ENCODE measurements at places on chromosomes 16 and 17.

DNA sequence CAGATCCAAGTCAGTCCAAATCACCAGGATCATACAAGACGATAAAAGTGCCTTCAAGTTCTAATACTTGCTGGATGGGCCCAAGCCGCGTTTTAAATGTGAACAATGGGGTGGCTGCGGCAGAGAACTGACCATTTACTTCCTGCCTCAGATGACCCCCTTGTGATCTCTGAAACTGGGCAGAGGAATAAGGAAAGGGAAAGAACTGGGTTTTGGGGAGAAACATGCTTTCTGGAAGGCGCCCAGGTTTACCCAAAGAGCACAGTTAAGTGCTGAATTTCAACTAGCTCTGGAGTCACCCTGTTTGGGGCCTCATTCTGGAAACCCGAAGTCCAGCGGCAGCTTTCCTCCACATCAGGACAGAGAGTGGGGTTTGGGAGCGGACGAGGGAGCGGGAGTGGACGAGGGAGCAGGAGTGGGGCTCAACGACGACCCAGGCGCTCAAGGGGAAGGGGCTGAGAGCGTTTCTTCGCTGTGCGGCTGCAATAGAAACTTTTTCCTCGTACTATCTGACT is 1.6 kb downstream of the FAM20A start:
- no peak for DNase-seq

- no peak for DNase-seq
Observed at GRCh38 chr16:74249254-74249653, 47.4 kb upstream of the PSMD7 start.

DNA sequence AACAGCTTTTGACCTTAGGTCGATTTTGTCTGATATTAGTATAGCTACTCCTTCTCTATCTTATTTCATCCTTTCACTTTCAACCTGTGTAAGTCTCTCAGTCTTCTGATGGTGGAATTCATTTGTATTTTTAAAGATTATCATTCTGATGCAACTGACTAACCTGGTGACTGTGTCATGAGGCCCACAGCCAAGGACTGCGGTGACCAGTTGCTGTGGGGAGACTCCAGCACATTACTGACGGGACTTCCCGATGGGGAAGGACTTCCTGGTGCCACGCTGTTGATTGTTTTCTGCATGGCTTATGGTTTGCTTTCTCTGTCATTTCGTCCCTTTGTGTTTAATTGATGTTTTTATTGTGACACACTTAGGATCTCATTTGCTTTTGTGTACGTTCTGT is 34.2 kb downstream of the RMI2 start:
- DNase-seq: peak; percentile 26

GRCh38 chr16:49674351-49674851 is 181.5 kb downstream of the ZNF423 start:
- DNase-seq: no peak

DNA sequence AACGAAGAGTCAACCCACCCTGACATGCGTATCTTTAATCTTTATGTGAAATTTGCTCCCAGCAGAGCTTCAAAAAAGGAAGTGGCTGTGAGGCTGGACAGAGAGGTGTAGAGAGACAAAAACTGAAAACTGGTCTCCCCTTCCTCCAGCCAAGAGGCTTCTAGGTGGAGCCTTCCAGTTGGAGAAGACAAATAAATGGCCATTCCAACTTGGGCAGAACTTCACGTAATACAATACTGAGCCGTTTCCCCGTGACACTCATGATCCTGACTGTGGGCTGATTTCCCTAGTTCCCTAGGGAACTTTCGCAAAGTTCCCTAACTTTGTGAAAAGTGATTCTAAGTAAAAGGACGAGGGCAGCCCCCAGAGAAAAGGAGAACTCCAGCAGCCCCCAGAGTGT is 78.8 kb downstream of the ZFHX3 start:
- no peak for DNase-seq

DNA sequence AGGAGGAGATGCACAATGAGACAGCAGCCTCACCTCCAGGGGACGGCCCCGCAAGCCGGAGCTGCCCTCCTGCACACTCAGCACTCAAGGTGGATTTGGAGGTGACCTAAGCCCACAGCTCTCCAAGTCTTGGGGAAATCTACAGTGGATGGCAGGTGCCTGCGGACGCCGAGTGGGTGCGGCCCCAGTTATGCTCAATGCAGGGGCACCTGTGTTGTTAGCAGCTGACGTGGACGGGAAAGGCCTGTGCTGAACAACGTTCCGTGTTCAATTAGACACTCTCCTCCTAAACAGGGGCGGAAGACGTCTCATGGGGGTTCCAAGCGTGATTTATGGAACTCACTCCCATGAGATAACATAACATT is 22.0 kb upstream of the METRNL start:
- no peak for DNase-seq

- DNase-seq: peak; percentile 54
Observed at GRCh38 chr17:76816590-76817135, 51.5 kb upstream of the MGAT5B start.

DNA sequence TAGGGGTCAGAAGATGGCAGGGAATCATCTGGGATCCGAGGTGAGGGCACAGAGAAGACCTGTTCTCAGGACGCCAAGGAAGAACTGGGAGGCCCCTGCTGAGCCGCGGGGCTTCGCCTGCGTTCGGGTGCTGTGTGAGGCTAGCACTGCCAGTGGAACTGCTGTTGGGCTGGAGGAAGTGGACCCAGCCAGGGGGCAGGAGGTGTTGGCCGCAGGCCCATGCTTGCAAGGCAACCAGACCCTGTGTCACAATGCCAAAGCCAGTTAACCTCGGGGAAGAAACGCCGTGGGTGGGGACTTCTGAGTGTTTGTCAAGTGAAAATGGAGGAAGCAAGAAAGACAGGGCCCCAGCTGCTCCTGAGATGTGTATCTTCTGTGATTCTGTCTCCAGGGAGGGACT is 185.5 kb downstream of the LGALS9B start:
- no peak for DNase-seq

DNA sequence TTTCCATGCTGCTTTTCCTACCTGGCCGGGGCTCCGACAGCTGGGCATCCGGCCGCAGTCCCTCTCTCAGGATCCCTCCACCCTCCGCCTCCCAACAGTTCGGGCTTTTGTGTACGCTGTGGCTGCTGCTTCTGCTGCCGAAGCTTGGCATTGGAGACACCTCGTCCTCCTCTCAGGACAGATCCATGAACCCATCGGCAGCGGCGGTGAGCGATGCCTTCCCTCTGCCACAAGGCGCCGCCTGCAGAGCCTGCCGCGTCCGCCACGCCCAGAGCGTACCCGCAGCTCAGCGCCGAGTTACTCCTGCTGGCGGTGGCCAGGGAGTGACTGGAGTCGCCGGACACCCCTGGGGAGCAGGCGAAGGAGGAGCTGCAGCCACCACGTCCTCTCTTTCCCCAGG is 2032.8 kb downstream of the TP53TG3F start:
- DNase-seq: no peak

- DNase-seq: no peak
Observed at GRCh38 chr17:65900216-65900615, 291.7 kb downstream of the CEP112 start.

DNA sequence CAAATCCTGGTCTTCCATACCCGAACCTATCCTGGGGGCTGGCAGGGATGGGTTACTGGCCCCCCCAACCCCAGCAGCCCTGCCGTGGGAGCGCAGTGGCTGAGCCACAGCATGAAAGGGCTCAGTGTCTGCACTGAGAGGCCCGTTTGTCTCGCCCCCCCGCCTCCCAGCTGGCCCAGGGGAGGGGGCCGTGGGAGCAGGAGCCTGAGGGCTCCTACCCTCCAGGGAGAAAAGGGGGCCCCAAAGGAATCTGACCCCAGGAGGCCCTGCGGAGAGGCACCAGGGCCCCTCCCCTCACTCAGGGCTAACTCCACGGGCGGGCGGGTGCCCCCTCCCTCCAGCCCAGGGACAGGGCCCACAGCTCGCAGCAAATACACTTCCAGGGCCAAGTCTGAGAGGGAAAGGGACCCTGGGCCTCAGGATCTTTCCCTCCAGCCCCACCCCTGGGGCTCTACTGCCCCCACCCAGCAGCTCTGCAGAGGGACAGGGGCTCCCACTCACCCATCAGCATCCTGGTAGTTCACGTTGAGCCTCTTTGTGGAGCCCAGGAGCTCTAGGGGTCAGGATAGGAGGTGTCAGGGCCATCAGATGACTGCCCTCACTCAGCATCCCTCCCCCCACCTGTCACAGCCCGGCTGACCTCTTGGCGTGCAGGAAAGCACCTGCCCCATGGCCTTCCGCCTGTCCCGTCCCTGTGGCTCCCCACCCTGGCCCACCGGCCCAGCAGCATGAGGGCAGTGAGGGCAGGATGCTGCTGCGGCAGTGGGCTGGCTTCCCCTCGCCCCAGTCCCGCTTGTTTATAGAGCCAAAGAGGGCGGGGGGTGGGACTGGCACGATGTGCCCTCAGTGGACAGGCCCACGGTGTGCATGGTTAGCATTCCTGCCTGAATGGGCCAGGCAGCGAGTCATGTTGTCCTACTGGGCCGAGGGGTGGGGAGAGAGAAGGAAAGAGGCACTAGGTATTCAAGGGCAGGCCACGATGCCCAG is 7.3 kb downstream of the CASKIN2 start:
- no peak for DNase-seq

DNA sequence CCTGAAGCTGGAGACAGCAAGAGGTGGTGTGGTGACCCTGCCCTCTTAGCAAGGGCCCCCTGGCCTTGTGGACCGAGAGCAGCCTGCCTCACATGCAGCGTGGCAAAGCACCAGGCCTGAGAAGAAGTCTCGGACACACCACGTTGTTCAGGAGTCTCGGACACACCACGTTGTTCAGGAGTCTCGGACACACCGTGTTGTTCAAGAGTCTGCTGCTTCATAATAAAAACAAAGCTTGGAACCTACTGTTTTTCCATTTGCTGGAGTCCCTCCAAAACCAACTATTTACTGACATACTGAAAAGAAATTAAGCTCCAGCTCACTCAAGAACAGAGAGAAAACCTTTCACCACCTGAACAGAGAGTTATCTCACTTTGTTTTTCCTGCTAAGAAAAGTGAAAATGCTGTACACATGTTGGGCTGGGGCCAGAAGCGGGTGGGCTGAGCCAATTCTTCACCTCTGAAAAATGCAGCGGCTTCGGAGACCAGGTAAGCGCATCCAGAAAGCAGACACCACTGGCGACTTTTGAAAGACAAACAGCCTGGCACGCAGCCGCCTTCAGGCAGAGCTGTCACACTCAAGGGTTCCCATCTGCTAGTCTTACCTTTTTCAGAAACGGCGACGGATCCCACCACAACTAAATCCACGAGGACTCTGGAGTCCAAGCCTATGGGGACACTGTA is 8.9 kb downstream of the MTHFSD start:
- DNase-seq: no peak

GRCh38 chr17:78558989-78559388 is 18.2 kb downstream of the DNAH17 start:
- DNase-seq: no peak

- no peak for DNase-seq
Observed at GRCh38 chr16:88379694-88380040, 3.1 kb upstream of the ZNF469 start.

DNA sequence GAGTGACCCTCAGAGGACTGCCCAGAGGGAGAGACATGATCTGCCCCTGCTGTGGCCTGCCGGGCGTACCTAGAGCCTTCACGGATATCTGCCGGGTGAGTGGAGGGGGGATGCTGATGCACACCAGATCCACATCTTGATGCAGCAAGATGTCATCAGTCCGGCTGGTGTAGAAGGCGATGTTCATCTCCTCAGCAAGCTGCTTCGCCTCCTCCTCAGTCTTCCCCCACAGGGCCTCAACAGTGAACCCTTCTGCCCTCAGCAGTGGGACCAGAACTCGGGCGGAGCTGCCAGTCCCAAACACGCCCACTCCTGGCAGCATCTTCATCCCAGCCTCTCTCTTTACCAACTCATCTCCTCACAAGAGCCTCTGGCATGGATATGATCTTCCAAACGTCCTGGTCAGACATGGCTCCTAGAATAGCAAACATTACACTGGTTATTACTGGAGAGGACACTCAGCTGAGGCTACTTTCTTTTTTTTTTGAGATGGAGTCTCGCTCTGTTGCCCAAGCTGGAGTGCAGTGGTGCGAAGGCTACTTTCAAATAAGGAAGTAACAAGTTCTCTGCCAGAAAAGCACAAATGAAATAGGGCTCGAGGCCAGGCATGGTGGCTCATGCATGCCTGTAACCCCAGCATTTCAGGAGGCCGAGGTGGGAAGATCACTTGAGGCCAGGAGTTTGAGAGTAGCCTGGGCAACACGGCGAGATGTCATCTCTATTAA is 18.9 kb downstream of the C16orf86 start:
- DNase-seq: no peak

- DNase-seq: no peak
Observed at GRCh38 chr16:84844559-84845495, 25.0 kb downstream of the CRISPLD2 start.

DNA sequence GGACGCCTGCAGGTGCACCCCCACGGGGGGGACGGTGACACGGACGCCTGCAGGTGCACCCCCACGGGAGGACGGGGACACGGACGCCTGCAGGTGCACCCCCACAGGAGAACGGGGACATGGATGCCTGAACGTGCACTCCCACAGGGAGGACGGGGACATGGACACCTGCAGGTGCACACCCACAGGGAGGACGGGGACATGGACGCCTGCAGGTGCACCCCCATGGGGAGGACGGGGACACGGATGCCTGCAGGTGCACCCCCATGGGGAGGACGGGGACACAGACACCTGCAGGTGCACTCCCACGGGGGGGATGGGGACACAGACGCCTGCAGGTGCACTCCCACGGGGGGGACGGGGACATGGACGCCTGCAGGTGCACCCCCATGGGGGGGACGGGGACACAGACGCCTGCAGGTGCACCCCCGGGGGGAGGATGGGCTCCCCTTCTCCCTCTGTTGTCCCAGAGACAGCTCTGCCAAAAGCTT is 114.5 kb upstream of the METRNL start:
- DNase-seq: no peak

DNA sequence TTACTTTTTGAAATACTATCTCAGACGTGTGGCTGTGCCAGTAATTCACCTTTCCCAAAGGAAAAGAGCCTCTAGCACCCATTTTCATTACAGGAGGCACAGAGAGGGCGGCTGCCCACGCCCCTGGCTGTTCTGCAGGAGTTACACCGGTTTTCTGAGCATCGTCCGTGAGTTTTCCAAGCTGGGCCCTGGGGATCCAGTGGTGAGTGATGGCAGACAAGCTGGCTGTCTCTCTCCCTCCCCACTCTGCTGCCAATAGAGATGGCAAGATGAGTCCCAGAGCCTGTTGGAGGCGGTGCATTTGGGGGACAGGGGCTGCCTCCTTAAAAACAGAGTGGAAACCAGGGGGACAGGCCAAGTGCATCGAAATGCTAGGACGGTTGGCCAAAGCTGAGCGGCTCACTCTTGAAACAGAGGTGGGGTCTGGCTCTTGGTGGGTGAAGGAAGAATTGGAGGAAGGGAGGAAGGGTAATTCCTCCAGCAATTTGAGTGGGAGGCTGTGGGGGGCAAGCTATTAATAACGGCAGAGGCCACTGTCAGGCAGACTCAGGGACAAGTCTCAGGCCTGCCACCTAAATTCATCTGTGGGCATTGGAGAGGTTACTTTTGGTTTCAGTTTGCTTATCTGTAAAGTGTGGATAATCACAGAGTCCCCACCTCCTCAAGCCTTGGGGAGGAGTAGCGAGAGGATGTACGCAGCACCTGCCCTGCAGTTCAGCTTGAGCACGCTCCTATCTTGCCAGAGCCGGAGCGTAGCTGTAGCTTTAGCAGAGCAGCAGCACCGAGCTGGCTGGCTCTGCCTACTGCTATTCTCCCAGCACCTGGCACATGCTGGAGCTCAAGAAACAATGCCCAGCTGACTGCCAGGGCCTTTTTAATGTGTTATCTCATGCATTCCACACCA is 7.5 kb upstream of the NOS2 start:
- DNase-seq: peak; percentile 50
